ENCODE measurements at places on chromosomes 1 and 21. TPM values are rescaled to one million over a fixed set of nuclear protein-coding genes. Genes with fewer than 3 reads are reported as not detected.
A peak's percentile ranks its signal among the peaks of the same experiment; 100 is the strongest.

GRCh38 chr1:154998818-154999570 is 3.6 kb upstream of the ZBTB7B start:
- no peak for ATAC-seq

GRCh38 chr1:211939876-211940468 is 95.4 kb downstream of the INTS7 start:
- no peak for ATAC-seq

- no peak for ATAC-seq
Measured at GRCh38 chr1:199466961-199467360, 560.5 kb upstream of the NR5A2 start.

GRCh38 chr1:190497565-190497964 is 19.9 kb upstream of the BRINP3 start:
- ATAC-seq: no peak

GRCh38 chr1:58908561-58909560 is 125.0 kb upstream of the JUN start:
- ATAC-seq: no peak

GRCh38 chr21:16579538-16579937 is 849.8 kb downstream of the USP25 start:
- peak; percentile 28 for ATAC-seq

DNA sequence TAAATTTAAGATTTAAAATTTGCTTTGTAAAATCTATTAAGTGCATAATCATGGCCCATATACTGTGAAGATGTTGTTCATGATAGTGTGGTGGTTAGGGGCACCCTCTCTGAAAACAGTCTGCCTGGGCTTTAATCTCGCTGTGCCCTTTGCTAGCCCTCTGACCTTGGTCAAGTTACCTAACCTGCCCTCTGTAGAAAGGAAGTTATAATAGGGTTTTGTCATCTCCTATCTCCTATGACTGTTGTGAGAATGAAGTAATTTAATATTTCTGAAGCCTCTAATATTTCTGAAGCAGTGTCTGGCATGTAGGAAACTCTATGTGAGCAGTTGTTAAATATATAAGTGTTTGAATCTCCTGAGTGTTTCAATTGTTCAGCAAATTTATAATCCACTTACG is 116.6 kb upstream of the IVNS1ABP start:
- ATAC-seq: no peak

- ATAC-seq: no peak
Measured at GRCh38 chr1:63920154-63921117, 146.6 kb downstream of the ROR1 start.

DNA sequence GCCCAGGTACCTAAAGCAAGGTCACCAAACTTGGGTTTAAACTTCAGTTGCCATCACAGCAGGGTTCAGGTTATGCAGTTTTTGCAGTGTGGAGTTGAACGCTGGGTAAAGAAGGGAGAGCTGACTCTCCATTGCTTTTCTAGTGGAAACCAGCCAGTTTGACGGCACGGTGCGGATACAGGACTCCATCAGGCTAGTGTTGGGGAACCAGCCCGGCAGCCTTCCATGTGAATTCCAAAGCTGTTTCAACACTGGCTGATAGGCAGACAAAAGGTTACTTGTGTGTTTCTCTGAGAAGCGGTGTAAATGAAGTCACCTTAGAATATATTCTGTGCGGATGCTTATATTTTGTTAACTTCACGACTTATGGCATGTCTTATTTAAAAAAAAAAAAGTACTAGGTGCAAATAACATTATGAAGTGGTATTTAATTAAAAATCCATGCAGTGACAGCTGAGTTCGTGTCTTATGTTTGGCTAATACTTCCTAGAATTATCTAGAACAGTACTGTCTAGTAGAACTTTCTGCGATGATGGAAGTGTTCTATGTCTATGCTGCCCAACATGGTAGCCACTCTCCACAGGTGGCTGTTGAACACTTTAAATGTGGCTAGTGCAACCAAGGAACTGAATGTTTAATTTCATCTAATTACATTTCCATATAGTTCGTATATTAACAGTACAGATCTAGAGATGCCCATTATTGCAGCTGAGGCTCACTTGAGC is 29.9 kb upstream of the RCAN3 start:
- ATAC-seq: no peak

GRCh38 chr1:184027826-184028695 is 9.5 kb downstream of the COLGALT2 start:
- ATAC-seq: no peak

GRCh38 chr1:43731867-43732531 is 24.7 kb downstream of the ST3GAL3 start:
- no peak for ATAC-seq

GRCh38 chr1:156123356-156124196 is 9.1 kb downstream of the LMNA start:
- peak; percentile 35 for ATAC-seq

GRCh38 chr1:210332719-210333398 is 4.2 kb downstream of the HHAT start:
- no peak for ATAC-seq

DNA sequence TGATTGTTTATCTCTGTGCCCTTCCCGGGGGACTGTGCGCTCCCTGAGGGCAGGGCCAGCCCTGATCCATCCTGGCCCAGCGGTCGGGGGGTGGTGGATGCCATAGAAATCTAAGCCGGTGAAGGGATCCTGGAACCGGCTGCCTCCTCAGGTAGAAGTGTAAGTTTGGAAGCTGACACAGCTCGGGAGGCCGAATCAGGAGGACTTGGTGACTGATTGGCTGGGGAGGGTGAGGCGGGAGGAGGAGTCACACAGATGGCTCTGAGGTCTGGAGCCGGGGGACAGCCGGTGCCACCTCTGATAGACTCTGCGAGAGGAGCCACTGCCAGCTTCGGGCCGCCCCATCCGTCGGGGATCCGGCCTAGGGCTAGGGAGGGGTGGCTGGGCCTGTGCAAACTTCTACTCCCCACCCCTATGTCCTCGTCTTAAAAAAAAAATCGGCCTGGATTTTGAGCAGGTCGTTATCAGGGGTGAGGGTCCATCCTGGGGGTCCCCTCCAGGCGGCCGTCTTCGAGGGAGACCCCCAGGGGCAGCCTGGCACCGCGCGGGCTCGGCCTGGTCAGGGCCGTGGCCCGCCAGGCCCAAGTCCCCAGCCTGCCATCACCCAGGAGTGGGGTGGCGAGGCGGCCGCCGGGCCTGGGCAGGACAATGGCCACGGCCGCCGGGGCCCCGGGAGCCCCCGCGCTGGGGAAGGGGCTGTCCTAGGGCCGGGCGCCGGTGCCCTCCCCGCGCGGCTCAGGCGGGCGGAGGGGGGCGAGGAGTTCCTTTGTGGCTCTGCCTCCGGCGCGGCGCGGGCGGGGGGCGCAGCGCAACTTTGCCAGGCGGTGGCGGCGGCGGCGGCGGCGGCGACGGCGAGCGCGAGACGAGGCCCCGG is 708 bp upstream of the ZNF362 start:
- ATAC-seq: peak; percentile 48

The SPRR2E gene
- total RNA-seq: not detected

The C1orf56 gene
- total RNA-seq: 2.5 TPM

The IL19 gene
- not detected for total RNA-seq

The KRTAP21-2 gene
- total RNA-seq: not detected

The OR10Z1 gene
- total RNA-seq: 0.63 TPM

The CD5L gene
- total RNA-seq: not detected

The EFNA1 gene
- total RNA-seq: 61.1 TPM

The PDZK1IP1 gene
- not detected for total RNA-seq
